Activated CD4-positive, CD25-positive, alpha-beta regulatory T cell (primary cell): ENCODE measurements at places on chromosomes 16 and 17.

DNA sequence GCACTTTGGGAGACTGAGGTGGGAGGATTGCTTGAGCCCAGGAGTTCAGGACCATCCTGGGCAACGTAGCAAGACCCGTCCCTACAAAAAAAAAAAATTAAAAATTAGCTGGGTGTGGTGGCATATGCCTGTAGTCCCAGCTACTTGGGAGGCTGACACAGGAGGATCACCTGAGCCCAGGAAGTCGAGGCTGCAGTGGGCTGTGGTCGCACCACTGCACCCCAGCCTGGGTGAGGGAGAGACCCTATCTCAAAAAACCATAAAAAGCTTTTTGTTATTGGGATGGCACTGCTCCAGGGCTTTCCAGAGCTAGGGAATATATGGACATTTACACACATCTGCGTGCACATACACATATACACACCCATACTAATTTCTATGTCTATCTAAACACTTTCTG is 8.1 kb upstream of the ARMC5 start:
- DNase-seq, result no peak

- DNase-seq, result no peak
Observed at GRCh38 chr17:4607261-4607741, 23.0 kb downstream of the SMTNL2 start.

DNA sequence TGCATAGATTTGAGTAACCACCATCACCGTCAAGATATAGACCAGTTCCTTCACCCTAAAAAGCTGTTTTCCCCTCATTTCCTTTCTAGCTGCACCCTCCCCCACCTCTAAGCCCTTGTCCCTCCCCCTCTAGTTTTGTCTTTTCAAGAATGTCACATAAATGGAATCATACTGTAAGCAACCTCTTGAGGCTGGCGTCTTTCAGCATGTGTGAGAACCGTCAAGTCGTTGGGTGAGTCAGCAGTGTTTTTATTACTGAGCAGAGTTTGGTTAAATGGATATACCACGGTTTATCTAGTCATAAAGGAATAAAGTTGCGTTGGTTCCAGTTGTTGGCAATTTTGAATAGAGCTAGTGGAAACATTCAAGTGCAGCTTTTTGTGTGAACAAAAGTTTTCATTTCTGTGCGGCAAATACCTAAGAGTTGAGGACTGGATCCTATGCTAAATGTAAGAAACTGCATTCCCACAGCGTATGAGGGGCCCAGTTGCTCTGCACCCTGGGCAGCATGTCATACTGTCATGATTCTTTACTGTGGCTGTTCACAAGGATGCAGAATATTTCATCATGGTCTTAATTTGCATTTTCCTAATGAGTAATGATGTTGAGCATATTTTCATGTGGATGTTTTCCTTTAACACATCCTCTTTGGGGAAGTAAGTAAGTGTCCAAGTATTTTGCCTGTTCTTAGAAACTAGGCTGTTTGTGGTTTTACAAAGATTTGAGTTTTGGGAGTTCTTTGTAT is 264.3 kb downstream of the CPPED1 start:
- DNase-seq, result no peak

- no peak for DNase-seq
Observed at GRCh38 chr16:48491517-48491916, 106.3 kb upstream of the SIAH1 start.

DNA sequence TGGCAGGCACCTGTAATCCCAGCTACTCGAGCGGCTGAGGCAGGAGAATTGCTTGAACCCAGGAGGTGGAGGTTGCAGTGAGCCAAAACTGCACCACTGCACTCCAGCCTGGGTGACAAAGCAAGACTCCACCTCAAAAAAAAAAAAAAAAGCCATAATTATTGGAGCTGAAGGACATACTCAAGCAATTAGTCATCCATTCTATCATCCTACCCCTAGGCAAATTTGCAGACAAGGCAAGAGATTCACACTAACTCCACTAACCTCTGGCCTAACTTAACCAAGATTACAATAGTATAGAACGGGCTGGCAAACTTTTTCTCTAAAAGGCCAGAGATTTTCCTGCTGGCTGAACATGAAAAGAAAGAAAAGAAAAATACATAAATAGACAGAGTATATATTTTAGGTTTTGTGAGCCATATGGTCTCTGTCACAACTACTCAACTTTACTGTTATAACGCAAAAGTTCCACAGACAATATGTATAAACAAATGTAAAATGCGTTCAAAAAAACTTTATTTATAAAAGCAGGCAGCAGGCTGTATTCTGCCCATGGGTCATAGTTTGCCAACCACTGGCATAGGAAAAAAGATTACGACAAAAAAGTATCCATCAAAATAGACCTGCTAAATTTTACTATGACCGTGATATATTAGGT is 29.7 kb downstream of the BRIP1 start:
- no peak for DNase-seq

GRCh38 chr16:4594433-4595410 is 20.0 kb downstream of the UBALD1 start:
- DNase-seq, result no peak

GRCh38 chr16:54649876-54650275 is 280.8 kb upstream of the IRX5 start:
- DNase-seq, result no peak

- DNase-seq, result no peak
Observed at GRCh38 chr16:62700426-62701294, 664.4 kb upstream of the CDH8 start.

DNA sequence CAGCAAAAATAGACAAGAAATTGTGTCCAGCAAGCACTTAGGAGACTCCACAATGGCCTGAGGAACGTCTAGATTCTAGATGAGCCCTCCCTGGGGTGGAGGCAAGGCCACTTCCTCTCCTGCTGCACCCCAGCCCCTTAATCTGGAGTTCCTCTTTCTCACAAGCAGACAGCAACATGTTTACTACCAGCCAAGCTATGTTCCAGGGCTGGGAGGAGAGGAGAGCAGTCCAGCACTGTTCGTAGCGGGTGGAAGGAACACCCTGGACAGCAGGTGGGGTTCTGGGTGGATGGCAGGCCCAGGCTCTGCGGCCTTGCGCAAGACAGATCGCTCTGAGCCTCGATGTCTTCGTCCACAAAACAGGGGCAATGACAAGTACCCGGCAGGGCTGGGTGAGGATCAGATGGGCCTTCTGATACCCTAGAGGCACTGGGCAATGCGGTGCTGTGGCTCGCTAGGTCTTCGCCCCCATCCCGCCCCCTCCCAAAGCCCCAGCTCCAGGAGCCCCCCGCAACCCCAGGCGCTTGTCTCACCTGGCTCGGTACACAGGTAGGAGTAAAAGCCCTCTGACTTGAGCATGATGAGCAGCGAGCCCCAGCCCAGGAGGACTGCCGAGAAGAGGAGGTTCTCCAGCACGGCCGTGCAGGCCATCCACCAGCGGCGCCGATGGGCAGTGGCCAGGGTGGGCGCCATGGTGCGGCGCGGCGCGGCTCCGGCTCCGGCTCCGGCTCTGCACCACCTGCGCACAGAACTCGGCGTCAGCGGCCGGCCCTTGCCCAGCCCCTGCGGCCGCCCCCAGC is 1.3 kb downstream of the SLC43A2 start:
- no peak for DNase-seq

- DNase-seq, result no peak
Observed at GRCh38 chr16:86836503-86837129, 258.3 kb downstream of the FOXL1 start.

GRCh38 chr17:21152731-21153130 is 26.0 kb downstream of the DHRS7B start:
- no peak for DNase-seq

GRCh38 chr16:22189473-22190080 is 16.5 kb upstream of the EEF2K start:
- DNase-seq, result no peak

DNA sequence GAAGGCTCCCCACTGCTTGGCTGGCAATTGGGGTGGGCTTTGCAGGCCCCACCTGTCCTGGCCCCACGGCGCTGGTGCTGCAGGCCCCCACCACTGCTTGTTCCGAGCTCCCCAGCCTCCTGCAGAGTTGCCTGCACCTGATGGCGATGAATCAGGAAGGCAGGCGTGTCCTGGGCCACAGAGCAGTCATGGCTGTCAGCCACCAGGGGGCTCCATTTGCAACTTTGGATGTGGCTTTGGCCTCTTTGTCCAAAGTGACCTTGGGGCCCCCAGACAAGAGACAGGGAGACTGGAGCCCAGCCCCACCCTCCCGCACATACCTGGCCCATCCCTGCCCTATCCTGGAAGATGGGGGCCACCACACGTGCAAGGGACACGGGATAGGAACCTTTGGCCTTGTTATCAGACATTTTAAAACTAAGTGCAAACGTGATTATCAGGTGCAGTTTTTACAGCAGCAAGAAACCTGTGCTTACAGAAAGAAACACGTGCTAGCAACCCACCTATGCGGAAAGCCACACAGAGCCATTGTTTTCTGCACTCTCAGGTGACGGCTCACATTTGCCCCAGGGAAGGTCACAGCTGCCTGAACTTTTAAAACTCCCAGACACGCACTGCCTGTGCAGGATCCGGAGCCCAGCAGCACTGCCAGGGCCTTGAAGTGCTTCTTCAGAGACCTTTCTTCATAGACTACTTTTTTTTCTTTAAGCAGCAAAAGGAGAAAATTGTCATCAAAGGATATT is at the start of gene DNASE1:
Gene DNASE1 (plus strand): TSS at position 443 of the 743 bp plus-strand sequence. CDS start 683 bp downstream, outside the sequence.
- DNase-seq, result peak; percentile 27

DNA sequence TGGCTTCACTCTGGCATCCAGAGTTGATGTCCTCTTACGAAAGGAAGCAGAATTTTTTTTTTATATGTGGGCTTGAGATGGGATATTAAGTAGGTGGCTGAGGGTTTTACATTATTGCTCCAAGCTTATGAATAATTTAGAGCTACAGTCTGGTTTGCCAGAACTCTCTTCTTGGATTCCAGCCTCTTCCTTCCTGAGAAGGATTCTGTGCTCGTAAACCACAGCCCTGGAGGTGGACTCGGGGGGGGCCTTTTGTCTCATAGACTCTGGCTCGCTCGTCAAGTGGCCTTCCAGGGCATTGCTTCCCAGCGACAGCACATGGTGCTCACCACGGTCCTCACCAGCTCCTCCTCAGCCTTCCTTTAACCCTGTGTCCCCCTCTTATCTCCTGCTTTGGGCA is 43.2 kb downstream of the TMEM11 start:
- no peak for DNase-seq

DNA sequence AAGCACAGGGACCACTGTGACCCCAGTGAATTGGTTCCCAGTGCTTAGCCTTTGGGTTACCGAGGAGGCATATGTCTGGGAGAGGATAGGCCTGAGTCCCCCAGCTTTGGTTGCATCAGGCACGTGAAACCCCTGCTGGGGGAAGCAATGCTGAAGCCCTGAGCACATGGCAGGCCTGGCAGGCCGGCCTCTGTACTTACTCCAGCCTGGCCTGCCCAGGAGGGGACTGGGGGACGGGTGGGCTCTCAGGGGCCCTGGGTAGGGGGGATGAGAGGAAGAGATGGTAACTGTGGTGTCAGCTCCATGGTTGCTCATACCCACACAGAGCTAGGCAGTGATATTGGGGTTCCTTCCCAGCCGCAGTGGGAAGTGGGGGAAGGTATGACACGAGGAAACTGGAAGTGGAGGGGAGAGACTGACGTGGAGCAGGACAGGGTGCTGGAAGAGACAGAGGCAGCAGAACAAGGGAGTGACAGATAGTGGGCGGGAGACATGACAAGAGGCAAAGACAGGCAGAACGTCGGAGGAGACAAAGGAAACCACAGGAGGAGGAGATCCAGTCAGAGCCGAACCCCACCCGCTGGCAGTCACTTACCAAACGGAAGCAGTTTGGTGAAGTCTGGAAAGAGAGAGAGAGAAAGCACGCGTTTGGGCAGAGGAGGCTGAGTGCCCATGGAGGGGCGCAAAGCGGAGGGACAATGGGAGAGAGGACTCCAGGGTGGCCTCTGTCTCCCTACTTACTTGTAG is 9.1 kb downstream of the TMEM208 start:
- DNase-seq, result no peak

GRCh38 chr17:75672011-75672410 is 4.9 kb downstream of the SAP30BP start:
- no peak for DNase-seq

GRCh38 chr16:20191566-20191965 is 117.9 kb upstream of the GPR139 start:
- DNase-seq, result no peak

GRCh38 chr17:80937462-80938381 is 53.9 kb upstream of the CHMP6 start:
- no peak for DNase-seq

GRCh38 chr17:57051886-57052361 is 33.1 kb upstream of the AKAP1 start:
- no peak for DNase-seq

- DNase-seq, result no peak
Observed at GRCh38 chr16:14117051-14117450, 45.9 kb downstream of the MRTFB start.

DNA sequence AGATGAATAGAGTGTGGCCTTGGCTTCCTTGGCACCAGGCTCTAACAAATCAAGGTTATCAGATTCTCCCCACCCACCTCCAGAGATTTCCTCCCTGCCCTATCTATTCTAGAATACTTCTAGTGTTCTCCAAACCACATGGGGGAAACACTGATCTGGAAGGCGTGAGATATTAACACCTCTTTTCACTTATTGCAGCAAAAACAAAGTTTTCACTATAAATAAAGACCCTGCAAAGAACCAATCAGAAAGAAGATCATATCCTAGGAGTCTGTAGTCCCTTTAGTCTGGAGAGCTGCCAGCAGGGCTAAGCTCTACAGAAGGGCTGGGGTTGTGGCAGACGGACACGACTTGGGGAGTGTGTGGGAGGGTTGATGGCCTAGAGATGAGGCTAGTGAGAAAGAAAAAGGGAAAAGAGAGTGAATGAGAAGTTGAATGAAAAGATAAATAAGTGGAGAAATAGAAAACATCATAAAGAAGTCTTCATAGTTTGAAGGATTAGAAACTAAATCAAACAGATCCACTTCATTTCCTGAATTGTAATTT is 8.6 kb upstream of the SKAP1 start:
- no peak for DNase-seq

- no peak for DNase-seq
Observed at GRCh38 chr17:70017941-70018340, 57.1 kb upstream of the KCNJ16 start.

- no peak for DNase-seq
Observed at GRCh38 chr17:59332749-59333377, 1.4 kb downstream of the YPEL2 start.

- no peak for DNase-seq
Observed at GRCh38 chr17:79041041-79041570, 17.1 kb downstream of the C1QTNF1 start.

DNA sequence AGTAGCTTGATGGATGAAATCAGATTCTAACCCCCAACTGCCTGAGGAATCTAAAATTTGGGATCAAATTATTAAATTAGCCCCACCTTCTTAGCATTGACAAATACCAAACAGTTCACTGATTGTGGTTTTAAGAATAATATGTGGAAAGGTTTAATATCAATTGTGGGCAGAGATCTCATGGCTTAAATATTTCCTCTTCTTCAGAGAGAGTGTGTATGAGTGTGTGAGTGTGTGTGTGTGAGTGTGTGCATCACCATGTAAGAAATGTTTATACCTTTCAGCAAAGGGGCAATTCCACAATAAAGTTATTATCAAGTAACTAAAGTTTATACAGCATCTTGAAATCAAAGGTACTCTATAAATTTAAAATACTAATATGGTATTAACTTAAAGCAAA is 3.2 kb downstream of the SMURF2 start:
- no peak for DNase-seq

- DNase-seq, result no peak
Observed at GRCh38 chr16:83220066-83220465, 587.7 kb upstream of the HSBP1 start.
